CD4-positive, alpha-beta T cell treated with Interferon gamma for 1 hour (primary cell): ENCODE measurements at places on chromosomes 16 and 17.
A peak's percentile ranks its signal among the peaks of the same experiment; 100 is the strongest.

- no peak for DNase-seq
Measured at GRCh38 chr16:25140459-25140858, 28.9 kb downstream of the LCMT1 start.

GRCh38 chr17:3794557-3795389 lies 6.2 kb downstream of the ITGAE start:
- DNase-seq, result peak; percentile 63

DNA sequence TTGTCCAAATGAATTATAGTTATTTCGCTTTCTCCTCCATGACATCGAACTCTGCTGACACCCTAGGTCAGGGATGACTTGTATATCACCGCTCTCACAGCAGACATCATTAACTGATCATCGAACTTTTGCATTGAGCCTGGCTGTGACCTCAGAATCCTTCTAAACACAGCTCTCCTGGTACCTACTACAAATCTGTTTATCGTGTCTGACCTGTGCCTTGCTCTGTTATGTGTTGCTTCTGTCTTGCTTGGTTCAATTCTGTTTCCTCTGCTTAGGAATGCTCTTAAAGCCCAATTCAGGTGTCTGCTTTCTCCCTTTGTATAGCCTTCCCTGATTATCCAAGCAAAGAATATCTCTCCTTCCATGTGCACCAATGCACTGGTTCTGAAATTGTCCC lies 78.3 kb downstream of the CYLD start:
- DNase-seq, result no peak

- DNase-seq, result no peak
Measured at GRCh38 chr16:74773446-74774222, 986 bp downstream of the FA2H start.

GRCh38 chr16:89246383-89246902 lies 28.9 kb downstream of the ZNF778 start:
- no peak for DNase-seq

DNA sequence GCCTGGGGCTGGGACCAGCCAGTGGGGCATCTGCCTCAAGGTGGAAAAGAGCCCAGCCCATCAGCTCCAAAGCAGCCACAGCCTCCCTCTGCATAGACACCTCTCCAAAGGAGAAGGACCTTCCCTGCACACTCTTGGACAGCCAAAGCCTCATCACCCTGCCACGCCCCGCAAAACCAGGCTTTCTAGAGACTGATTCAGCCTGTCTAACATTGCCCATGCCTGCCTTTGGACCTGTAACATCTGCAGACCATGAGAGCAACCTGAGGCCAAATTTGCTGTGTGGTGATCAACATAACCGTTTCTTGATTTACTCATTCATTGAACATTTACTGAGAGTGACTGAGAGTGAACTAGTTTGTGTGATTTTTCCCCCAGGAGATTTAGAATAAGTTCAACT lies 219.7 kb upstream of the HSBP1 start:
- DNase-seq, result no peak

GRCh38 chr16:85220125-85220839 lies 108.0 kb upstream of the CIBAR2 start:
- no peak for DNase-seq

GRCh38 chr17:55420776-55421178 lies 858 bp downstream of the MMD start:
- peak; percentile 29 for DNase-seq

GRCh38 chr16:29925105-29925756 lies 795 bp downstream of the KCTD13 start:
- DNase-seq, result no peak

DNA sequence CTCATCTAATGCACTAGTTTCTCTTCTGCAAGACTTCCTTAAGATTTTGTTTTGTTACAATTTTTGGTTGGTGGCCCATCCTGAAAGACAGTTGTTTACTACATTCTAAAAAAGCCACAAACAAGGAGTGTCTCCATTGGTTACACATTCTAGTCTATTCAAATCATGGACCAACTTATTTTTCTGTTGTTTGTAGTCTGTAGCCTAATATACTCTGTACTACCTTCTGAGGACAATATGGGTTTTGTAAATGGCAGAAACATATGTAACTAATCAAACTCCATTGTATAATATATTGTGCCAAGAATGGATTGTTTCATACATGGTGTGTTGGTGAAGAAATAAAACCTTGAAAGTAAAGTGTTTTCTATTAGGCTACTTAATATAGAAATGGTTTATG lies 79.5 kb upstream of the DHX40 start:
- no peak for DNase-seq

- DNase-seq, result no peak
Measured at GRCh38 chr17:40447148-40447644, 3.9 kb downstream of the IGFBP4 start.

GRCh38 chr16:82219298-82219697 lies 49.3 kb upstream of the MPHOSPH6 start:
- DNase-seq, result no peak

GRCh38 chr17:50841949-50842354 lies 6.6 kb downstream of the WFIKKN2 start:
- DNase-seq, result peak; percentile 33

DNA sequence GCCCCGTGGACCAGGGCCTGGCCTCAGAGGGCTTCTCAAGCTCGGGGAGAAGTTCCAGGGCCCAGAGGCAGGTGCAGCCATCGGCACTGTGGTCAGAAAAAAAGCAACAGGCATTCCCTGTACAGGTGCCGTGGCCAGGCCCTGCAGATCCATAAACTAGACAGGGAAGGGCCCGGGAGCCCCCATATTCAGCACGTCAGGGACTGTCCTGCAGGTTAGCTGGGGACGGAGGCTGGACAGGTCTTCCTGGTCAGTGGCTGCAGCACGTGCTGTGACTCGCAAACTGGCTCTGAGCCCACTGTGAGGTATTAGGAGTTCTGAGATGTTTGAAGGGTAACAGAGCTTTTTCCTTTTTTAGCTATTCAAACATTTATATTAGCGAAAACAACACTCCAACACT lies 15.0 kb upstream of the C16orf95 start:
- no peak for DNase-seq

DNA sequence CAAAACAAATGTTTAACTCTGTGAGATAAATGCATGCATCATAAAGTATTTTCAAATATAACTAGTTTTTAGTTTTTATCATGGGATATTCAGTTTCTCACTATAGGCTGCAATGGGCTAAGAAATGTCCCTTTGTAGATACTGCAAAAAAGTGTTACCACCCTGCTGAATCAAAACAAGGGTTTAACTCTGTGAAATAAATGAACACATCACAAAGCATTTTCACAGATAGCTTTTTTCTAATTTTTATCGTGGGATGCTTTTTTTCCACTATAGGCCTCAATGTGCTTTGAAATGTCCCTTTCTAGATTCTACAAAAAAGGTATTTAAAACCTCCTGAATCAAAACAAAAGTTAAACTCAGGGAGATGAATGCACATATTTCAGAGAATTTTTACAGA lies 541.1 kb downstream of the KCNJ18 start:
- DNase-seq, result no peak

DNA sequence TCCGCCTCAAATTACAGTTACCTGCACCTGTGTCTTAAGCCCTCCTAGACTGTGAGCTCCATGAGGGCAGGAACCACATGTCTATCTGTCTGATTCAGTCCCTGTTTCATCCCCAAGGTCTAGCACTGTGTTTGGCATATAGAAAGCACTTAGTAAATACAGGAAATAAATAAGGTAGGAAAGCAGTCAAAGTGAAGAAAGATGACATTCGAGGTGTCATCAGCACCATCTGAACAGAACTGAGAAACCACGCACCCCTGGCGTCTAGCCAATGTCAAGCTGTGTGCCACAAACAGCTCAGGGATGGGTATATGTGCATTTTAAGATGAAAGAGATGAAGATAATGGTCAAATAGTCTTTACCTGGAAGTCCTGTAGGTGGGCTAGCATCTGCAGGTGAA lies 79.6 kb upstream of the ATP2A3 start:
- peak; percentile 49 for DNase-seq

GRCh38 chr16:87457709-87458423 lies 35.0 kb downstream of the ZCCHC14 start:
- no peak for DNase-seq

GRCh38 chr17:8020776-8021564 lies 17.9 kb upstream of the ALOX15B start:
- no peak for DNase-seq

- no peak for DNase-seq
Measured at GRCh38 chr16:84258266-84258665, 18.5 kb upstream of the KCNG4 start.

- DNase-seq, result no peak
Measured at GRCh38 chr17:6070430-6070912, 292 bp downstream of the WSCD1 start.

- no peak for DNase-seq
Measured at GRCh38 chr16:88192601-88193000, 190.2 kb upstream of the ZNF469 start.

- no peak for DNase-seq
Measured at GRCh38 chr17:80822021-80822699, 169.5 kb upstream of the CHMP6 start.

DNA sequence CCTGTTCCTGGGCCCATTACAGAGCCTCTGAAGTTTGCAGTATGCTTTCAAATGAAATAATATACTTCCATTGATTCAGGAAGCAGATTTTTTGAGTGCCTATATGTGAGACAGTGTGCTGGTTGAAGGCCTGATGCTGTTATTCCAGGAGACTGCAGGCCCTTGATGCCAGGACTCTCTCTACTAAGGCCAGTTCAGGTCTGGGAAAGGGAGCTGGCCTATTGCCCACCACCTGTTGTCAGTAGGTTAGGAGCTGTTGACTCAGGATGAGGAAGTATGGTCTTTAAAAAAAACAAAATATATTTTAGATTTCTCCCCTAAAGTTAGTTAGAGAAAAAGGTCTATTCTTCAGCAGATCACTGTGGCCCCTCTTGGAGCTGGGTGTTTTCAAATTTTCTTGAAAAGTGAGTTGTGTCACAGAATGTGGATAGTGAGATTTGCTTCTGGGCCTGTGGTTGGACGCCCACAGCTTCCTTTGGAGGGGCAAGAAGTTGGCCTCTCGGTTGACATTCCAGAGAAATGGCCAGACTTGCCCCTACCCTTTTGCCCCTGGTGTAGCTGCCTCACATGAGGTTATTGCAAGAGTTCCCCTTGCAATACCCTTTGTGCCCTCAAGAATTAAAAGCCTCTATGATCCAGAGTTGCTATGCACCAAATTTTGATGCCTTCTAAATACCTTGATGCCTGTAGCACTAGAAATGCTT lies 7.9 kb downstream of the ESRP2 start:
- no peak for DNase-seq

DNA sequence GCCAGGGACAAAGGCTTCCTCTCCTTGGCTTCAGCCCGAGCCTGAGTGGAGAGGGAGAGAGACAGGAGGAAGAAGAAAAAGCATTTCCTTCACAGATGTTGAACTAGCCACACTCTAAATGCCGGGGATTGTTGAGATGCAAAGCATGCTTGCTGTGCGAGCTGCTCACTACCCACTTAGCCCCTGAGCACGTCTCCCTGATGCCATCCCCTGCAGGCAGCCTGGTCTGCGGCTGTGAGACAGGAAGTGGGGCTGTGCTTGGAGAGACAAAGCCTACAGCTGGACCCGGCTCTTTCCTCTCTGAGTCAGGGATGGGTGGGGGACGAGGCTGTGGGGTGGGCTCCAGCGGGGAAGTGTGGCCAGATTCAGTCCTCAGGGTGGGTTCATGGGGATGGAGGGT lies 13.7 kb downstream of the WNT9B start:
- DNase-seq, result no peak

- no peak for DNase-seq
Measured at GRCh38 chr16:5062790-5063765, 2.7 kb downstream of the C16orf89 start.

DNA sequence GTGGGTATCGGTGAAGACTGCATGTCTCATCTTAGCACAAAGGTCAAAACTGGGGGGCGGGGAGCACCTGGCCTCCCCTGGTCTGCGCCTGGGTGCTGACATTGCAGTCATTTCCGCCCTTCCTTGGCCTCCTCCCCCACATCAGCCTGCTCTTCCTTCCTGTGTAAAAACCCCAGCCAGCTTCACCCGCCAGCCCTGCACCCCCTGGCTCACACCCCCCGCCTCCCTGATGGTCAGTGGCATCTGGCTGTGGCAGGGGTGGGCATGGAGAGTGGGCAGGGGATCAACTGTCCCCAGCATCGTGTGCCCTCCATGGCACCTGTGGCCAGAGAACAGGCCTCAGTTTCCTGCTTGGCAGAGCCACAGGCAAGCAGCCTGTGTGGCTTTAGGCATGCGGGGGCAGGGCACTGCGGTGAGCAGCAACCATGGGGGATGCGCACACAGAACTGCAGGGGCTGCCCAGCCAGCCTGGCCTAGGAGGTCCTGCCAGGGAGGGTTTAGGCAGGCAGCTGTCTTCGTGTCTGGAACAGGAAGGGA lies 26.5 kb upstream of the LASP1NB start:
- peak; percentile 84 for DNase-seq

DNA sequence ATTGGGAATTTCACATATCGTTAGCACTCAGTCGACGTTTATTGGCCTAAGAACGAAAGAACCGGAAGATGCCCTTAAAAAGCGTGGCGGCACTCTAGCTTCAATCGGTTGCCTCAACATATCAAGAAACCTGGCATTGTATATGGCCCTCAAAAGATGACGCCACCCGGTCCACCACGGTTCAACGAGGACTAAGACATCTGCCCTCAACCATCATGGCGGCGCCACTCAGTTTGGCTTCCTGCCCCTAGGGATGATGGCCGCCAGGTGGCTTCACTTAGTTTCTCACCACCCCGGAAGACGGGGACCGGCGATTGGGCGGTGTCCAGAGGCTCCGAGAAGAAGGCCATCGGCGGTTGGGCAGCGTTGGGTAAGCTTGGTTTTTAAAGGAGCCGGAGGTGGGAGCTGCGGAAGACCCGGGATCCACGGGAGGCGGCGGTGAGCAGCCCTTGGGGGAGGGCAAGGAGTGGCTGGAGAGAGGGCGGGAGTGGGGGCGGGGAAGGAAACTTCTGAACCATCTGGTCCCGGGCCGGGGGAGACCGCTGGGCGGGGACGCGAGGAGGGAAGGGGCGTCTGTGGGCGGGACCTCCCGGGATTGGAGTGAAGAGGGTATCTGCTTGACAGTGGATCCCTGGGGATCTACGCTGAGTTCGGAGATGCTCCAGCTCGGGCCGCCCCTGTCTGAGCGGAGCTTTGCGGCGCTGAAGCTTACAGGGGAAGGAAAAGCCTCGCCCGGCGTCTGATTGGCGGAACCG lies at the start of gene PRR14:
Gene PRR14 (plus strand): TSS at position 592 of the 755 bp plus-strand sequence. CDS start 686 bp downstream, outside the sequence.
- peak; percentile 99 for DNase-seq
